ENCODE measurements at places on chromosomes 6 and 20. TPM values are rescaled to one million over a fixed set of nuclear protein-coding genes. Genes with fewer than 3 reads are reported as not detected.
A peak's percentile ranks its signal among the peaks of the same experiment; 100 is the strongest.

GRCh38 chr20:13819885-13820645 lies 35.2 kb downstream of the NDUFAF5 start:
- H3K4me3 ChIP-seq, result no peak overlapping the region
- H3K4me1 ChIP-seq, result no peaks in the 10 kb centered on the region
- H3K27ac ChIP-seq, result no peak overlapping the region
- no peaks in the 10 kb centered on the region for H3K36me3 ChIP-seq

GRCh38 chr6:154593122-154593521 lies 82.6 kb upstream of the CNKSR3 start:
- DNase-seq, result no peak
- no peaks in the 10 kb centered on the region for H3K4me1 ChIP-seq
- H3K4me3 ChIP-seq, result no peak overlapping the region
- no peak overlapping the region for H3K27ac ChIP-seq
- H3K36me3 ChIP-seq, result no peaks in the 10 kb centered on the region

GRCh38 chr6:169385237-169385880 lies 131.7 kb upstream of the THBS2 start:
- no peaks in the 10 kb centered on the region for H3K36me3 ChIP-seq
- no peaks in the 10 kb centered on the region for H3K27me3 ChIP-seq
- H3K4me3 ChIP-seq, result no peak overlapping the region
- no peak overlapping the region for H3K27ac ChIP-seq
- peaks cover 25% of the 10 kb centered on the region for H3K4me1 ChIP-seq
- peak; percentile 61 for DNase-seq

GSTA2 gene
- not detected for total RNA-seq

MICA gene
- total RNA-seq, result 19.9 TPM

CNR1 gene
- total RNA-seq, result 6.1 TPM

GRCh38 chr6:27726619-27727023 lies 185.6 kb downstream of the OR2B2 start:
- no peaks in the 10 kb centered on the region for H3K4me1 ChIP-seq
- H3K4me3 ChIP-seq, result no peak overlapping the region
- H3K27ac ChIP-seq, result no peak overlapping the region

- no peaks in the 10 kb centered on the region for H3K27me3 ChIP-seq
- H3K4me3 ChIP-seq, result no peak overlapping the region
- H3K27ac ChIP-seq, result no peak overlapping the region
- no peak for DNase-seq
- no peaks in the 10 kb centered on the region for H3K4me1 ChIP-seq
Measured at GRCh38 chr6:32744776-32745175, 3.6 kb downstream of the HLA-DQA2 start.

AGPAT4 gene
- total RNA-seq, result 6.9 TPM

- H3K4me1 ChIP-seq, result peaks cover 16% of the 10 kb centered on the region
- no peaks in the 10 kb centered on the region for H3K36me3 ChIP-seq
- no peaks in the 10 kb centered on the region for H3K27me3 ChIP-seq
Measured at GRCh38 chr6:1624851-1625781, 15.4 kb downstream of the FOXC1 start.

WFDC9 gene
- not detected for total RNA-seq

DNA sequence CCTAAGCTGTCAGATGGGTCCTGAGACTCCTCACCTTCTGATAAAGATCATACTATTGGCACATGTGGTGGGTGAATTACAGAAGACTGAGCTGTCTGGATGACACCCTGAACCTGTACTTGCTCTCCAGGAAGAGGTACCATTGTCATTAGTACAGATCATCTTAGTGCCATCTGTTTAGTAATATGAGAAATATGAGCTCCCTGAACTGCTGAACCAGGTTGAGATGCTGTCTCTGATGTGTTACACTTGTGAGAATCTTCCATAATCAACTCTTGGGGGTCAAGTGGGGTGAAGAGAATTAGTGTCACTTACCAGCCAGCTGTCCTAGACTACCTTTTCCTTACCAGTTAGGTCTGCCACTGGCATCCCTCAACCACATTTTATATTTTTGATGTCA lies 531.0 kb downstream of the EPHA7 start:
- H3K27ac ChIP-seq, result no peak overlapping the region
- H3K4me3 ChIP-seq, result no peak overlapping the region
- DNase-seq, result no peak

TRAPPC3L gene
- total RNA-seq, result not detected

GRCh38 chr6:119479860-119480655 lies 130.5 kb upstream of the MAN1A1 start:
- no peak overlapping the region for H3K27ac ChIP-seq
- no peaks in the 10 kb centered on the region for H3K36me3 ChIP-seq
- DNase-seq, result no peak
- no peaks in the 10 kb centered on the region for H3K4me1 ChIP-seq

GRCh38 chr20:63025534-63026331 lies 19.0 kb upstream of the BHLHE23 start:
- no peaks in the 10 kb centered on the region for H3K27me3 ChIP-seq
- DNase-seq, result no peak
- no peaks in the 10 kb centered on the region for H3K4me1 ChIP-seq
- H3K4me3 ChIP-seq, result no peak overlapping the region
- H3K27ac ChIP-seq, result no peak overlapping the region
- H3K36me3 ChIP-seq, result no peaks in the 10 kb centered on the region

ZC3H12D gene
- total RNA-seq, result 2.2 TPM

All from vagina (tissue), 2 donors.